Esophagus squamous epithelium (tissue), 5 donors: ENCODE measurements at places on chromosomes 7 and 10. TPM values are rescaled to one million over a fixed set of nuclear protein-coding genes. Genes with fewer than 3 reads are reported as not detected.

DNA sequence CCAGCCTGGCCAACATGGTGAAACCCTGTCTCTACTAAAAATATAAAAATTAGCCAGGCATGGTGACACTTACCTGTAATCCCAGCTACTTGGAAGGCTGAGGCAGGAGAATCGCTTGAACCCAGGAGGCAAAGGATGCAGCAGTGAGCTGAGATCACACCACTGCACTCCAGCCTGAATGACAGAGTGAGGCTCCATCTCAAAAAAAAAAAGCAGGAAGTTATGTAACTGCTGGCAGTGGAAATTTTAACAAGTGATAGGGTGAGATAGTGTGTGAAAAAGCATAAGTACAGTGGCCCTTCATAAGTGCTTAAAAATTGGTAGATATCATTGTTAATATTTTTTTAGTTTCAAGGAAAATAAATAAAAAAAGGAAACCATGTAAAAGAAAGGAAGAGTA is 12.3 kb downstream of the AKR1C3 start:
- DNase-seq: no peak

DNA sequence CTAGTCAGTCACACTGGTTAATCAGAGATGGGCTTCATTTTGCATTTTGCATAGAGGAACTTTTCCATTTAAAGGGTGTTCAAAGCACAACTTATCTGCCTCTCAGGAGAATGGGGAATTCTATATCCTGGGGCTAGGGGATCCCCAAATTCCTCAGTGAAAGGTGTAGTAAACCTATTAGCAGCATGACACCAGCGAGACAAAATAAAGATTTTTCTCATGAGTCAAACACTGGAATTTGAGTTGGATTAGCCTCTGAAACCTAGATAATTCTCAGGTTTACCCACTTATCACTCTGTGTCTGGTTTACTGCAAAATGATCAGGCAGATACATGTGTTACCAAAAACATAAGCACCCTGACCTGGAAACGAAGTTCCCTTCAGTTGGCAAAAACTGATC is 2.1 kb downstream of the AFAP1L2 start:
- no peak for DNase-seq

GRCh38 chr7:523347-524336 is 4.0 kb upstream of the PDGFA start:
- DNase-seq: no peak

DNA sequence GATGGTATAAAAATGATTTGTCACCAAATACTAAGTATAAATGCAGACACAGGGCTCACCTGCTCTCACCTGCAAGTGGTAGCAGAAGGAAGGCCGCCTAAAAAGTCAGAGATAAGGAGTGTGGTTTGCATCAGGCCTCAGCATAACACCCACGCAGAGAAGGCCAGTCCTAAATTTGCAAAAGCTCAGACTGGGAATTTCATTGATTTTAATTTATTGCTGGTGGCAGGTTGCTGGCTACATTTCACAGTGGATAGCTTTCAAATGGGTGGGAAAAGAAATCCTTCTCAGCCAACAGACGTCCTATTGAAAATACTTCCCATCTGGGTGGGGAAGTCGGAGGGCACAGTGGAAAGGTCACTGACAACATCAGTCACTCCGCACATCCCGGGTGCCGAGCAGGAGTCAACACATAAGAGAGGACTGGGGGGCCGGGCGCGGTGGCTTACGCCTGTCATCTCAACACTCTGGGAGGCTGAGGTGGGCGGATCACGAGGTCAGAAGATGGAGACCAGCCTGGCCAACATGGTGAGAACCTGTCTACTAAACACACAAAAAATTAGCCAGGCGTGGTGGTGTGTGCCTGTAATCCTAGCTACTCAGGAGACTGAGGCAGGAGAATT is 561.8 kb upstream of the MKI67 start:
- DNase-seq: no peak

DNA sequence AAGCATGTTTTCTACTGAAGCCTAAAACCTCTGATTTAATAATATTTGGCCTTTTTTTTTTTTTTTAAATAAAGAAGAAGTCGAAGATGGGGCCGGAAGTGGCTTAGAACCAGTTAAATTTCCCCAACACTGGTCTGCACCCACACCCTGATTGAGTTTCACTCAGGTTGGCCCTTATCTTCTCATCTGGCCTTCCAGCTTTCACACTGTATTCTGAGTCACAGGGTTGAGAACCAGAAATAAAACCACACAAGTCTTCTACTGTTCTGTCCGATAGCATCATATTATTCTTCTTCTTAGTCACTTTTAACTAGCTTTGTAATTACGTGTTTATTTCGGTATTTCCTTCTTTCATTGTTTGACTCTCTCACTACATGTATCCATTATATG is 9.9 kb downstream of the ZNF365 start:
- no peak for DNase-seq

DNA sequence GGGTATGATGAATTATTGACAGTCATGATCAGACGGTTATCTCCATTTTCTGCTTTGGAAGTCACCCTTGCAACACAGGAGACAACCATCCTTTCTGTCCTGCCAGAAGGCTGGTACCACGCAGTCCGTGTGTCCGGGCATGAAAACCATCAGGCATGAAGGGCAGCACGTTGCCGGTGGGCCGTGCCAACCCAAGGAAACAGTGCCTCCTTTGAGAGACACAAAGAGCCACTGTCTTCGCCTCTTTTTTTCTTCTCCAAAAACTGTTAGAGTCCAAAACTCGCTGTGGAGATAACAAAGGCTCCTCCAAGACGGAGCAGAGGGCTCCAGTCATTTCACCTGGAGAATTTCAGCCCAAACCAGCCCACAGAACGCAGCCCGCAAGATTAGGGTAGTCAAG is 60.4 kb upstream of the ARHGAP21 start:
- DNase-seq: no peak

- DNase-seq: no peak
Observed at GRCh38 chr7:128104108-128104742, 73.0 kb upstream of the LRRC4 start.

The UNC5B gene
- total RNA-seq: 29.3 TPM
